ENCODE measurements at places on chromosomes 2 and 18.

GRCh38 chr2:112602917-112603316 lies 18.5 kb downstream of the CHCHD5 start:
- DNase-seq: no peak

DNA sequence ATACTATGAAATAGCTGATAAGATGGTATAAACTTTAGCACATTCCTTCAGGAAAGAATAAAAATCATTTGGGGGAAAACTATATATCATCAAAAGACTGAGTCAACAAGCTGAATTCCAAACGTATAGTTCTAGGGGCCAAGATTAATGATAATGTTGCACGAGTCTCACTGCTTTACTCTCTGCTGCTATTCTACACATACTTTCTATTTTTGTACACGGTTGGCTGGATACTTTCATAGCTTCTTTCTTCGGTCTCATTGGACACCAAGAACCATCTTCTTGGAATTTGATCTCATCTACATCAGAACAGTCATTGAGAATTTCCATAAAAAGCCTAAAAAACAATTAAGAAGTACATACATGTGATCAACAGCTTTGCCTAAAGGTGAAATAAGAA lies 72.7 kb upstream of the ST8SIA5 start:
- no peak for DNase-seq

DNA sequence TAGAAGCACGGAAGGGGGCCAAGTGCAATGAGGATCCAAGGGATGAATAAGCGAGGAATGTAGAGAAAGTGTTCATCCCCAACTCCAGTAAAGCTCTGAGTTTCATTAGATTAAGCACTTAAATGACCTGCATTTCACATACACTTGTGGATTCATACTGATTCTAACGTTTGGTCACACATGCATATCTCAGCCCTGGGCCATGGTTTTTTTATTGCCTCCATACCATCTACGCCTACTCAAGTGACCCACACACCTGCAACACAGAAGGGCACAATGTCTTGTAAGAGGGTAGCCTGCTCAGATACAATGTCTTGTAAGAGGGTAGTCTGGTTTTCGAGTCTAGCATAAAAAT lies 566 bp upstream of the MRPS5 start:
- DNase-seq: no peak

GRCh38 chr2:175843625-175844024 lies 158.4 kb downstream of the LNPK start:
- no peak for DNase-seq

GRCh38 chr2:69943843-69944525 lies 17.4 kb downstream of the ASPRV1 start:
- DNase-seq: no peak

DNA sequence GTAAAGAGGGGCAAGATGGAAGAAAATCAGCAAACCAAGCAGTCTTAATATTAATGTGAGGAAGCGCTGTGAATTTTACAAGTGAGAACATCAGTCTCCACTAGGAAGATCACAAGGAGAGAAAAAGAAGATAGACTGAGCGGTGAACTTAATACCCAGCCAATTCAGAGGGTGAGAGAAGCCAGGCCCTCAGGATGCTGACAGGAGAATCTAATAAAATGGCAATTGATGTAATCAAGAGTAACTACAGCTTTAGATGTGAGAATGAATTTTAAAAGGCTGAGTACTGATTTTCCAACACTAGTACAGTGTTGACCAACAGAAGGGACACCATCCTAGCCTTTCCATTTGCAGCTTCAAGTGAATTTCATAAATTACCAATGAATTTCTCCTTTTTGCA lies 35.7 kb upstream of the SIX2 start:
- no peak for DNase-seq

- DNase-seq: no peak
Measured at GRCh38 chr2:171441470-171441869, 7.4 kb downstream of the DCAF17 start.

Data from activated T-cell treated with anti-CD3 and anti-CD28 coated beads for 4 hours (primary cell).